ENCODE measurements at places on chromosomes 7 and 10.

DNA sequence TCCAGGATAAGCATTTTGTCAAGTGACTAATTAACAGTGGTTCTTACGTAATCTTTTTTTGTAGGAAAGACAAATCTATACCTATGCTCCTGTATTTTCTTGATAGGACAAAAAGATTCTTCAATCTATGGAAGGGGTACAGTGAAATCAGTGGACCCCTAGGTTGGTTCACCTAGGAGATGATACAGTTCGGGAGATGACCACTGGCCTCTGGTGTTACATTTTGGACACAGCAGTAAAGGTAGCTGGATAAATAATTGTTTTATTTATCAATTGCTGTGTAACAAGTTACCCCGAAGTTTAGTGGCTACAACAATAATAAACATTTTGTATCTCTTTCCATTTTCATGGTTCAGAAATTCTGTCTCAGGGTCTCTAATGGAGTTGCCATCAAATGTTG, 288.2 kb upstream of the MAGI2 start:
- DNase-seq: no peak

DNA sequence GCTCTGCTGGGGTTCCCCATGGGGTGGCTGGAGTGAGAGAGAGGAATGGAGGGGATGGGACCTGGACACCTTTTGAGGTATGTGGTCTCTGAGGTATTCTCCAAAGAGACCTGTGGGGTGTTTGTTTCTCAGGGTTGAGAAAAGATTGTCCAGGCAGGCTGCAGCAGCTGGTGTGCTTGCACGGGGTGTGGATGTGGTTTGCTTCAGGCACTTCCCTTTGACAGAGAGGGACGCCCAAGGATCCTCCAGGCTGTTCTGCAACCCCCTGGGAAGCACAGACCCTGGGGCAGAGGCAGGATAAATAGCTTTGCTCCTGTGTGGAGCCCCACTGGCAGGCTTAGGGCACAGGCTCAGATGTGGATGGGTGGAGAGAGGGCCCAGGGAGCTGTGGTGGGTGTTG, 115.1 kb upstream of the AGK start:
- no peak for DNase-seq

DNA sequence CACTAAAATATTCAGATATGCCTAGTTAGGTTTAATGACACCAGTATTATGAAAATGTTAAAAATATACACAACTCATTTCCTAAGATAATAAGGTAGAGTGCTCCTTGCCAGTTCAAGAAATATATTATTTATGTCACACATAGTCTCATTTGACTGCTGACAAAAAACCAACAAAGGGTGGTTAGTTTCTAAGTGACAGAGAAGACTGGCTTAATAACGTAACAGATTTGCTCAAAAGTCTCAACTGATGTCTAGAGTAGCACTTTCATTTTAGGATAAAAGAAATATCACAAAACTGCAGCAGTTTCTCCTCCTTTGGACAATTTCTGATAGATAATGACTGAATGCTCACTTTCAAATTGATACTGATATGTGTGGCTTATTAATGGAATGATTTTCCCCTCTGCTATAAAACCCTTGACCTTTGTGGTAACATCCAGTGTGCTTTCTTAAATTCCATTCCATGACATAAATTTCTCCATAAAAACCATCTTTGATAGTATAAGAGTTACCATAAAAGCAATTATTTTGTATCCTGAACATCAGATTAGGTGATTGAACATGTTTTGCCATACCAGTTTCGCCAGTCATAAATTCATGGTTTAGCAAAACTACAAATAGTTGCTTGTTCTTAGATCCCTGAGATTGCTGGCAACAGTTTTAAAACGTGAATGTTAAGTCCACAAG, 94.2 kb downstream of the NRBF2 start:
- peak; percentile 61 for DNase-seq

DNA sequence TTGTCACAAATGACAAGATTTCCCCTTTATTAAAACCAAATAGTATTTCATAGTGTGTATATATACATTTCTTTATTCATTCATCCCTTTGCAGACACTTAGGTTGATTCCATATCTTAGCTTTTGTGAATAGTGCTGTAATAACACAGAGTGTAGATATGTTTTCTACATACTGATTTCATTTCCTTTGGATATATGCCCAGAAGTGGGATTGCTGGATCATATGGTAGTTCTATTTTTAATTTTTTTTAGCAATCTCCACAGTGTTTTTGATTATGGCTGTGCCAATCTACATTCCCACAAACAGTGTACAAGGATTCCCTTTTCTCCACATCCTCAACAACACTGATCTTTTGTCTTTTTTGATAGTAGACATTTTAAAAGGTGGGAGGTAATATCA, 46.4 kb downstream of the CSTF2T start:
- DNase-seq: no peak

DNA sequence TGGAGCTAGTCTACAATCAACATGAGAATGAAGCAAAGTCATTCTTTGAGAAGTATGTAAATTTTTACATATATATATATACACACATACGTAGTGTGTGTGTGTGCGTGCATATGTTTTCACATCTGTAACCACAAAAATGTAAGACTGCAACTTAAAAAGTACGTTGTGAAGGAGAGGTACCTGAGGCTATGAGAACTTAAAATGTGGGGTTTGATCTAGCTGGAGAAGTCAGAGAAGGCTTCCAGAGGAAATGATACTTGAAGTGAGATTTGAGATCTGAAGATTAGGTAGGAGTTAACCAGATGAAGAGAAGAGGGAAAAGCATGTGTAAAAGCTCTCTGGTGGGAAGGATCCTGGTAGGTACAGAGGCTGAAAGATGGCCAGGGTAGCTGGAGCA, 5.8 kb downstream of the TAF5 start:
- peak; percentile 71 for DNase-seq

DNA sequence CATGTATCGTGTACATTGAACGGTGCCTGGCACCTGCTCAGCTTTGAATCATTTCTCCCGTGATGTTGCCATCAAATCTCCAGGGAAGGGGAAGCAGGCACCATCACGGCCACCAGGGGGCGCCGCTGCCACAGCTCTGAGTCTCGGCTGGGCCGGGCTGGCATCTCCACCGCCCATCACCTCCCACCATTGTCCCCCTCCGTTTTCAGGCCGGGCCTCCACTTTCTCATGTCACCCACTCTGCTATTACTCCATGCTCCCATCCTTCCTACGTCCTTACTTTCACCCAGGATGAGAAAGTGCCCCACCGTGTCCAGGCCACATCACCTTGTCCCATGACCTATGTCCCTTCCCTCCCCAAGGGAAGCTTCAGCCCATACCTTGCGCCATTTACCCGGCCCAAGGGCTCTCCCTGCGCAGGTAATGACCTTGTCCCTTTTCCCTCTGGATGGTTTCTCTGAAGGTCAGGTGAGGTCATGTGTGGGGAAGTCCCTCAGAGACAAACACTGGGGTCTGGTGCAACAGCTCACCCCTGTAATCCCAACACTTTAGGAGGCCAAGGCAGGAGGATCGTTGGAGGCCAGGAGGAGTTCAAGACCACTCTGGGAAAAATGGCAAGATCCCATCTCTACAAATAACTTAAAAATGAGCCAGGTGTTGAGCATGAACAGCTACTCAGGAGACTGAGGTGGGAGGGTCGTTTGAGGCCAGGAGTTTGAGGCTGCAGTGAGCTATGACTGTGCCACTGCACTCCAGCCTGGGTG, 31.8 kb upstream of the OCM2 start:
- peak; percentile 74 for DNase-seq

DNA sequence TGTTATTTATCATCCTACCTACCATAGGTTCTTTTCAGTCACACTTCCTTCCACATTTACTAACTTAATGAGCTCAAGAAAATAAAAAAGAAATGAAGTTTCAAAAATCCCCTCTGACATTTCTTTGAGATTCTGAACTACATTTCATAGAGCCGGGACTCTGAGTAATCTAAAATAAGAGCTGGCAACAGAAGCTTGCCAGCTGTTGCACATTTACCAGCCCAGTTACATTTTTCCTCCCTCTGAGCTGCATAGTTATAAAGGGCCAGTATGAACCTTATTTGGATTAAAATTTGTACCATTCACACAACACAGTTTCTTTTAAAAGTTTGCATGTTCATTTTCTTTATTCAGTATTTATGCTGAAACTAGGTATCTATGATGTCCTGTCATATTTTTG, 119.5 kb upstream of the CAV2 start:
- no peak for DNase-seq

DNA sequence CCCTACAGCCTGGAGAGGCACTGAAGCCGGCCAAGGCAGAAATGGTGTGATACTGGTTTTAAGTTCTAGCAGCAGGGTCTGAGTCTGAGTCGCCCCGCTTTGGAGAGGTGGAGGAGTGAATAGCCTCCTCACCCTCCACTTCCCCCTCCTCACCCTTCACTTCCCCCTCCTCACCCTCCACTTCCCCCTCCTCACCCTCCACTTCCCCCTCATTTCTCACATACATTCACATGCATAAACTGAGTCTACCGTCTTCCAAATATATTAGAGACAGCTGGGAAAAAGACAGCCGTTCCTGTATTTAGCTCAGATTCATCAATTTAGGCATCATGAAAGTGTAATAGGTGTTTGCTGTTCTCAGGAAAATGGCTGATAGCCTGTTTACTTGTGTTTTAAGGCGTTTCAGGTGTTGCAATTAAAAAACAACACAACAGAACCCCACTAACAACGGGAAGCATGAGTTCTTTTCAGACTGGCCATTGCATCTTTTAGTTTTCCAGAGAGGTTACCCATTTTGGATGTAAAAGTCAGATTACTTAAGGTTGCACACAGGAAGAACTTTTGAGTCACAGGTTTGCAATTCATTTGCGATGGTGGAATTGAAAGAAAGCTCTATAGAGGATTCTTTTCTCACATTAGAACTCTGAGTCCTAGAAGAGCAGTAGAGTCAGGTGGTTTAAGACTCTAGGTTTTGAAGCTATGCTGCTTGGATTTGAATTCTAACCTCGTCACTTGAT, 861 bp downstream of the NRBF2 start:
- peak; percentile 37 for DNase-seq

- DNase-seq: no peak
These were observed 202.2 kb downstream of the IPMK start for GRCh38 chr10:58065529-58065815.

DNA sequence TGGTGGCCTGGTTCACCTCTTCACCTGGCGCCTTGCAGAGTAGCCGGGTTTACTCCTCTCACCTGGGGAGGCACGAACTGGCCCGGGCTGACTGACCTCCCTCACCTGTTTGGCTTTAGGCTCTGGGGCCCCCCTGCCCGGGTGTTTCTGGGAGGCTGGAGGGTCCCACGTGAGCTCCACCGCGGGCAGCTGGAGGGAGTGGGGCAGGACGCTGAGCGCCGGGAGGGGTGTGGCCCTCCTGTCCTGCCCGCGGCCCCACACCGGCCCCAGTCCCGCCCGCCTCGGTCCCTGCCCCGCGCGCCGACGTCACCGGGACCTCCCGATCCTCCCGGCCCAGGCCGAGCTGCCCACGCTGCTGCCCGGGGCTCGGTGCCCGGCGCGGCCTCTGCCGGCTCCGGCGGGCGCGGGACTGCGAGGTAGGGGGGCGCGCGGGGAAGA, at the start of gene AMZ1:
Gene AMZ1 (plus strand): TSS at position 322 of the 438 bp plus-strand sequence. CDS start 12,250 bp downstream, outside the sequence.
- DNase-seq: no peak

- no peak for DNase-seq
These were observed 28.4 kb downstream of the ZNF33A start for GRCh38 chr10:38038932-38039245.

- no peak for DNase-seq
These were observed 94.6 kb downstream of the FAS start for GRCh38 chr10:89085153-89085552.

- DNase-seq: no peak
These were observed 44.7 kb downstream of the SH2D4B start for GRCh38 chr10:80582286-80582960.

DNA sequence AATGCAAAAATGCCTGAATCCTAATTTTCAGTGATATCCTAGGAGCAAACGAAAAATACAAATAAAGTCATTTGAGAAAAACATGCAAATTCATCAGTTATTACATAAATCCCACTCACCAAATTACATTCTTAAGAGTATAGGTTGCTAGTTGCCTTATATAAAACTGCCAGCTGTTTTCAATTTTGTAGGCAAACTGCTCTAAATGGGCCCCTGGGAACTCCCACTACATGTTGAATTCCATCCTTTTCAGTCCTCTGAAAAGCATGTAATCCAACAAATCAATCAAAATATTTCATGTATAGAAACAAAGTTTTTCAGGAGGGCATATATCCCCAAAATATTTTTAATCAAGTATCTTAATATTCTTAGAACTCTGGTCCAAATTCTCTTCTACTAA, 2.1 kb upstream of the JMJD1C start:
- DNase-seq: no peak

- DNase-seq: no peak
These were observed 35.2 kb upstream of the RET start for GRCh38 chr10:43041422-43042342.

DNA sequence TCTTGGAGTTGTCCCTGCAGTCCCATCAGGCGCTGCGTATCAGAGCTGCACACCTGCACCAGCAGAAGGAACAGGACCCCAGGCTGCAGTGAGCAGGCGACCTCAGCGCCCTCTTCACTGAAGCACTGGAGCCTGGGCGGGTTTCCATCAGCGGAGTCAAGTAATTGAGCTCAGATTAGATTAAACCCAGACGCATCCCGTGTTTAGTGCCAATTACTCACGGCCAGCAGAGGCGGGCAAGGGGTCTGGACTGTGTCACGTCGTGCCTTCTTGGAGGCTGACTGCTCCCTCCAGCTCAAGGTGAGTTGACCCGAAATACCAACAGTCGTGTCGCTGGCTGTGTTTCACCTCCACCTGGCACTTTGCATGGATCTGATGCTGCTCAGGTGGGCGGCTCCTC, 123.6 kb downstream of the CXCL12 start:
- DNase-seq: no peak

GRCh38 chr10:4407783-4408182, 418.2 kb upstream of the AKR1E2 start:
- DNase-seq: no peak

GRCh38 chr10:89390476-89391225, 1.8 kb upstream of the IFIT1 start:
- no peak for DNase-seq

GRCh38 chr10:126963354-126963753, 58.1 kb downstream of the DOCK1 start:
- no peak for DNase-seq
